ENCODE measurements at places on chromosomes 16 and 17. TPM values are rescaled to one million over a fixed set of nuclear protein-coding genes. Genes with fewer than 3 reads are reported as not detected.

GRCh38 chr17:32331243-32332040 lies 10.5 kb downstream of the C17orf75 start:
- no peaks in the 10 kb centered on the region for H3K27me3 ChIP-seq
- H3K36me3 ChIP-seq, result peaks cover 13% of the 10 kb centered on the region
- H3K27ac ChIP-seq, result peak overlapping the region; percentile 54
- peaks cover 29% of the 10 kb centered on the region for H3K4me1 ChIP-seq
- peak overlapping the region; percentile 24 for H3K4me3 ChIP-seq

- H3K27ac ChIP-seq, result no peak overlapping the region
- no peak overlapping the region for H3K4me3 ChIP-seq
Measured at GRCh38 chr17:12509801-12510200, 155.9 kb upstream of the MYOCD start.

FAM171A2 gene
- total RNA-seq, result 0.14 TPM

TBC1D3 gene
- not detected for total RNA-seq
